ENCODE measurements at places on chromosomes 11 and 22.

- DNase-seq, result no peak
Measured at GRCh38 chr11:69878144-69878883, 59.1 kb upstream of the FGF3 start.

- no peak for DNase-seq
Measured at GRCh38 chr22:20771918-20772625, 1.8 kb upstream of the SERPIND1 start.

- DNase-seq, result no peak
Measured at GRCh38 chr11:64084951-64085710, 49.4 kb downstream of the FLRT1 start.

DNA sequence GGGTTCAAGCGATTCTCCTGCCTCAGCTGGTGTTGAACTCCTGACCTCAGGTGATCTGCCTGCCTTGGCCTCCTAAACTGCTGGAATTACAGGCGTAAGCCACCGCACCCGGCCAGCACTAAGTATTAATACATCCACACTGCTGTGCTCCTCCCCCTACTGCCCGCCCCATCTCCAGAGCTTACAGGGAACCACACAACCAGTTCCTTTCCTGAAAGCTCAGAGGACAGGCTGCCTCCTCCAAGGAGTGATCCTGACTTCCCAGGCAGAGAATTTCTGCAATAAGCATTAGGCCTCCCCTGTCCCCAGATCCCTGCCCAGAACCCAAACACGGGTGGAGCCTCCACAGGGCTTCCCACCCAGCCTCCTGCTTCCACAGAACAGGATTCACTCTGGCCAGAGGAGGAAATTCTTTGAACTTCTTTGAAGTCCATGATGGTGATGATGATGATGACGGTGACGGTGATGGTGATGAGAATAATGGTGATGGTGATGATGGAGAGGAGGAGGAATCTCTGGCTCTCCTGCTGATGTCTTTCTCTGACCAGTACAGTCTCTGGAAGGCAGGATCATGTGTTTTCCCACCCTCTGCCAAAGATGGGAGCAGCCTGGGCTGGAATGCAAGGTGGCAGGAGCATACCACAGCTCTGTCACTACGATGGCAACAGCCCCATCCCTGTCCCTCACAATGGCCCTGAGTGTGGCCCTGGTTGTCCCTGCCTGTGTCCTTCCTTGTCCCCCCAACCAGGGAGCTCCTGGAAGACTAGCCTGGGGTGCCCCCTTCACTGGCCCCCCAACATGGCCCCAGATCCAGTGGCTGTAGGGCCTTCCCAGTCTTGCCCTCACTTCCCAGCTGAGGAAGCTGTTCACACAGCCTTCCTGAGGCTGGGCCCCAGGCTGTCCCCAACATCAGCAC, 33.5 kb upstream of the CSNK1E start:
- no peak for DNase-seq

DNA sequence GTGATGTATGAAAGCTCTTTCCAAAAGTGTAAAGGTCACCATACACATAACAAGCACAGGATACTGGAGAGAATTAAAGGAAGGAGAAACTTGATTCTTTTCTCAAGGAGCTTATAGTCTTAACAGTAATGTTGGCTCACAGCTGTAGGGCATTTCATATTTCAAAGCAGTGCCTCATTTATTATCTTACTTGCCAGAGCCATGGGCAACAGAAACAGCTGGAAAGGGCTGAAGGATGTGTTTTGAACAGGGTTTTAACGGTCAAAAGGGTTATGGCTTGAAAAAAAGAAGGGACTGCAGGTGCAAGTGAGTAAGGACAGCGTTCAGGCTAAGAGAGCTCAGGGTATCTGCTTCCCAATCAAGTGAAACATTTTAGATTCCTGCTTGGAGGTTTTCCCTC, 2.7 kb upstream of the GRAMD1B start:
- DNase-seq, result no peak

DNA sequence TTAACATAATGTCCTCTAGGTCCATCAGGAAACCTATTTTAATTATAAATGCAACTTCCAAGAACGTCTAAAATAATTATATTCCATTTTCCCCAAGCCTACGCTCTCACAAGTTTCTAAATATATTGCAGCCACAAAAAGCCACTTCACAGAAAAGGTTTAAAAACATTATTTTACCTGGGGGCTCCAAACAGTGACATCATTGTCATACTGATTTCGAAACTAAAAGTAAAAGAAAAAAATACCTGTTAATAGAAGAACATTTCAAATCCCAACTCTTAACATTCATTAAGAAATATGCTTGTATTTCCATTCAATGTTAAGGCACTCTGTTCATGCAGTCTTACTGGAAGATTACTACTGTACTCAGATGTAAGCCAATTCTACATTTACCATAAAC, 1.4 kb downstream of the PSMA1 start:
- no peak for DNase-seq

GRCh38 chr11:73463359-73463758, 87.2 kb downstream of the RELT start:
- DNase-seq, result no peak

- no peak for DNase-seq
Measured at GRCh38 chr11:13327421-13327820, 49.8 kb downstream of the BMAL1 start.

DNA sequence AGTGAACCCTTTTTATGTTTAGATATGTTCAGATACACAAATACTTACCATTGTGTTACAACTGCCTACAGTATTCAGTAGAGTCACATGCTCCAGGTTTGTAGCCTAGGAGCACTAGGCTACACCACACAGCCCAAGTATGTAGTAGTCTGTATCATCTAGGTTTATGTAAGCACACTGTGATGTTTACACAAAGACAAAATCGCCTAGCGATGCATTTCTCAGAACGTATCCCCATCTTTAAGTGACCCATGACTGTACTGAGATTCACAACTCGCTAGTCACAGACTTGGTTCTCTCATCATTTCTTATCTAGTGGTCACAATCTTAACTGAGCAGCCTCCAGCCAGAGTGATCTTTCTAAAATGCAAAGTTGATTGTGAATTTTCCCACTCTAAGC, 119.2 kb downstream of the RASSF10 start:
- no peak for DNase-seq

DNA sequence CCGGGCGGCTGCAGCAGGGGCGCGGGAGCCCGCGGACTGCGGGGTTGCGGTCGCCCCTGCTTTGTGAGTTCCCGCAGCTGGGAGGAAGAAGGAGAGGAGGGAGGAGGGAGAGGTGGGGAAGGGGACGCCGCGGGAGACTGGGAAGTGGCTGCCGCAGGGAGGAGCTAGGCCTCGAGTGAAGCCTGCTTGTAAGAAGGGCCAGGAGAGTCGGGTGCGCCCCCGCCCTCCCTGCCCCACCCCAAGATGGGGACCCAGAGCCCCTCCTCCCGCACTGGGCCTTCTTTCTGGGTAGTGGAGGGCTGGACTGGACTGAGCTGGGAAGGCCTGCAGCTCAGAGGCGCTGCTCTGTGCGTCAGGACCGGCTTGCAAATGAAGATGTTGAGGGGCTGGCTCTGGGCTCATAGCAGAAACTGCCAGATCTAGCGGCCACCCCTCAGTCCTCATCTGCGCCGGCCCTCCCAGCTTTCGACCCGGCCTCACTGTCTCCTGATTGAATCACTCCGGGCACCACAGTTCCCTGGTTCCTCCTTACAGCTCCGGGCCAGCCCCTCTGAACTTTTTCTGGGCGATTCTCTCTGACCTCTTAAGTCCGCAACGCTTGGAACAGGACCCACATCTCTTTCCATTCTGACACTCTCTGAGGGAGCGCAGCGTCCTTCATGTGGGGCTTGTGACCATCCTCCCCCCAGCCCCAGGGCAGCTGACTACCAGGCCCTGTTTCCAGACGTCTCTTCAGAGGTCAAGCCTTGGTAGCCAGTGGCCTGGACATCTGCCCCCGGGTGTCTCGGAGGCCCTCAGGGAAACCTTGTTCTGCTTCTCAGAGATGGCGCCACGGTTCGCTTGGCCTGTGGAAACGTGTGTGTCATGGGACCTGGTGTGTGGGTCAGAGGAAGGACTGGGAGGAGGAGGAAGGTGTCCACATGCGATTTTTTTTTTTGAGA, 21.9 kb downstream of the SERPINH1 start:
- no peak for DNase-seq
